ENCODE measurements at places on chromosomes 6 and 20. TPM values are rescaled to one million over a fixed set of nuclear protein-coding genes. Genes with fewer than 3 reads are reported as not detected.

- no peak for DNase-seq
Observed at GRCh38 chr20:33490023-33490933, at the start of gene CBFA2T2. Gene CBFA2T2, plus strand, starts transcription at chr20:33490096. Its CDS starts 172 bp downstream, at chr20:33490268.

GRCh38 chr20:53970232-53970631, 100.2 kb downstream of the BCAS1 start:
- DNase-seq, result no peak

DNA sequence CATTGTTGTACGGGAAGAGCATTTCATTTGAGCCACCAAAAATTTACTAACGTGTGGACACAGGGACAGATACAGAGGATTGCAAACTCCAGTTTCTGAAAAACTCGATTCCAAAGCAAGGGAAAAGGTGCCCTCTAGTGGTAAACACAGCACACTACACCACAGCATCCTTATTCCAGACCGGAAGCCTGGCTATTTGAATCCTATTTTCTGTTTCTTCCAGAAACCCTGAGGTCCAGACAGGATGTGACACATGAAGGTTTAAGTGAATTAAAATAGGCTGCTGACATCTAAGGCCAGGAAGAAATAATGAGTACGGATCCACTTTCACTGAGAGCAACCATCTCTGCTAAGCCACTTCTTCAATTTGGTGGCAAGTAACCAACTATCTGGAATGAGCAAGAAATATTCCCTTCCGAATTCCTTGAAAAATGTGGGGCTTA, 31.8 kb upstream of the GMPR start:
- DNase-seq, result no peak

LAMA2 gene
- total RNA-seq, result 134 TPM

SEMG1 gene
- total RNA-seq, result not detected

TXLNB gene
- total RNA-seq, result 112 TPM

MRAP2 gene
- total RNA-seq, result 1.3 TPM

DOK5 gene
- total RNA-seq, result 17.2 TPM

TGM3 gene
- not detected for total RNA-seq

All from right cardiac atrium (tissue), 5 donors.